ENCODE measurements at places on chromosomes 2 and 18. TPM values are rescaled to one million over a fixed set of nuclear protein-coding genes. Genes with fewer than 3 reads are reported as not detected.

LIMS3 gene
- total RNA-seq, result 5.2 TPM

ODC1 gene
- total RNA-seq, result 91.2 TPM

CLHC1 gene
- total RNA-seq, result 8.0 TPM

DNAJC5G gene
- total RNA-seq, result not detected

KCNJ3 gene
- total RNA-seq, result not detected

CYTIP gene
- not detected for total RNA-seq

RASGRP3 gene
- 0.71 TPM for total RNA-seq

IL37 gene
- total RNA-seq, result not detected

PSMA8 gene
- not detected for total RNA-seq

TTLL4 gene
- 3.4 TPM for total RNA-seq

CRYGC gene
- not detected for total RNA-seq

HTR2B gene
- total RNA-seq, result 6.0 TPM

BABAM2 gene
- 14.9 TPM for total RNA-seq

CRACDL gene
- not detected for total RNA-seq

FSHR gene
- total RNA-seq, result not detected

SERPINB13 gene
- not detected for total RNA-seq

STEAP3 gene
- total RNA-seq, result 18.2 TPM

DLX1 gene
- total RNA-seq, result not detected

IL1R2 gene
- total RNA-seq, result 1.7 TPM

ASB18 gene
- not detected for total RNA-seq

C1QL2 gene
- total RNA-seq, result not detected

EML6 gene
- 1.8 TPM for total RNA-seq

KHK gene
- total RNA-seq, result 0.55 TPM

REG1A gene
- total RNA-seq, result not detected

REG1B gene
- total RNA-seq, result not detected

TCF7L1 gene
- total RNA-seq, result 1.00 TPM

RBKS gene
- total RNA-seq, result 1.6 TPM

RESP18 gene
- not detected for total RNA-seq

GAREM1 gene
- total RNA-seq, result 4.1 TPM

MARCHF4 gene
- 0.28 TPM for total RNA-seq

NETO1 gene
- total RNA-seq, result not detected

CCDC74A gene
- total RNA-seq, result 11.5 TPM

FAM161A gene
- total RNA-seq, result 1.9 TPM

GYPC gene
- 125 TPM for total RNA-seq

MSH6 gene
- 23.8 TPM for total RNA-seq

B3GNT7 gene
- total RNA-seq, result under 0.01 TPM

ARMC9 gene
- 72.9 TPM for total RNA-seq
